ENCODE measurements at places on chromosomes 13 and 19. TPM values are rescaled to one million over a fixed set of nuclear protein-coding genes. Genes with fewer than 3 reads are reported as not detected.

Gene PRRG2
- polyA plus RNA-seq, result 0.42 TPM

Gene CA11
- polyA plus RNA-seq, result 7.6 TPM

GRCh38 chr13:40504641-40505040 is 161.8 kb downstream of the FOXO1 start:
- DNase-seq, result no peak

- peak; percentile 93 for DNase-seq
Observed at GRCh38 chr19:20167020-20167644, at the start of gene ZNF486. TSS of gene ZNF486 (plus strand) at chr19:20167214. CDS start at chr19:20167331, 117 bp downstream.

- DNase-seq, result no peak
Observed at GRCh38 chr13:107882708-107883560, 332.4 kb downstream of the LIG4 start.

GRCh38 chr19:20315543-20315942 is 148.5 kb downstream of the ZNF486 start:
- DNase-seq, result no peak

DNA sequence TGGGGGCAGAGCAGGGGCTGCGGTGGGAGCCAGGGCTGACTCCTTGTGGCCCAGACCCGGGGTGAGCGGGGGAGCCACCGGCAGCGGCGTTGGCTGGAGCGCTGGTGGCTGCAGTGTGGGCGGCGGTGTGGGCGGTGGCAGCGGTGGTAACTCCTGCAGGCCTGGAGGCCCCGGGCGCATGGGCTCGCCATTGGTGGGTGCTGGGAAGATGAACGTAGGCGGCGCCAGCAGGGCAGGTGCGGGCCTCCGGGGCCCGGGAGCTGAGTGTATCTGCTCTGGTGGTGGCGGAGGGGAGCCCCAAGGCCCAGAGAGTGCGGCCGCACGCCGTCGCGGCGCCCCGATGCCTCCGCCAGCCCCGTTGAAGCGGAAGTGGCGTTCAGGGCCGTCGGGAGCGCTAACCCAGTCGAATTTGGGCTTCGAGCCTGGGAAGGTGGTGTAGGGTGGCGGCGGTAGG is 2.0 kb downstream of the GGN start:
- no peak for DNase-seq

DNA sequence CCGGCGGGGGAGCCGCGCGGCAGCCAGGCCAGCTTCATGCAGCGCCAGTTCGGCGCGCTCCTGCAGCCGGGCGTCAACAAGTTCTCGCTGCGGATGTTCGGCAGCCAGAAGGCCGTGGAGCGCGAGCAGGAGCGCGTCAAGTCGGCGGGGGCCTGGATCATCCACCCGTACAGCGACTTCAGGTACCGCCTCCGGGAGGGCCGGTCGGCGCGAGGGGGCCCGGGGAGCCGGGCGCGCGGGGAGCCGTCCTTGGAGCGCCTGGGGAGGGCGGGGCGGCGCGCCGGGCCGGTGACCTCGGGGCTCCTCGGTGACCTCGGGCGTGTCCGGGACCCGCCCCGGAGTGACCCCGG is 690 bp downstream of the HCN2 start:
- no peak for DNase-seq

- DNase-seq, result no peak
Observed at GRCh38 chr13:80988391-80989151, 647.6 kb upstream of the SPRY2 start.

DNA sequence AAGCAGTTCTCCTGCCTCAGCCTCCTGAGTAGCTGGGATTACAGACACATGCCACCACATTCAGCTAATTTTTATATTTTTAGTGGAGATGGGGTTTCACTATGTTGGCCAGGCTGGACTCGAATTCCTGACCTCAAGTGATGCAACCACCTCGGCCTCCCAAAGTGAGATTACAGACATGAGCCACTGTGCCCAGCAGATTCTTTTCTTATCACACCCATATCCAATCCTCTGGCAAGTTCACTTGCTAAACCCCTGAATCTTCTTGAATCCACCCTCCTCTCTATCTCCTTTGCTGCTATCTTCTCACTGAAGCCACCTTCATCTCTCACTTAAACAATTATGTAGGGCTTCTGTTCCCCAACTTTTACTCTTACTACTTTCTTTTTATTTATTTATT is 17.5 kb downstream of the TMEM143 start:
- no peak for DNase-seq

Gene NKPD1
- 0.34 TPM for polyA plus RNA-seq

Gene FCHO1
- 0.83 TPM for polyA plus RNA-seq

DNA sequence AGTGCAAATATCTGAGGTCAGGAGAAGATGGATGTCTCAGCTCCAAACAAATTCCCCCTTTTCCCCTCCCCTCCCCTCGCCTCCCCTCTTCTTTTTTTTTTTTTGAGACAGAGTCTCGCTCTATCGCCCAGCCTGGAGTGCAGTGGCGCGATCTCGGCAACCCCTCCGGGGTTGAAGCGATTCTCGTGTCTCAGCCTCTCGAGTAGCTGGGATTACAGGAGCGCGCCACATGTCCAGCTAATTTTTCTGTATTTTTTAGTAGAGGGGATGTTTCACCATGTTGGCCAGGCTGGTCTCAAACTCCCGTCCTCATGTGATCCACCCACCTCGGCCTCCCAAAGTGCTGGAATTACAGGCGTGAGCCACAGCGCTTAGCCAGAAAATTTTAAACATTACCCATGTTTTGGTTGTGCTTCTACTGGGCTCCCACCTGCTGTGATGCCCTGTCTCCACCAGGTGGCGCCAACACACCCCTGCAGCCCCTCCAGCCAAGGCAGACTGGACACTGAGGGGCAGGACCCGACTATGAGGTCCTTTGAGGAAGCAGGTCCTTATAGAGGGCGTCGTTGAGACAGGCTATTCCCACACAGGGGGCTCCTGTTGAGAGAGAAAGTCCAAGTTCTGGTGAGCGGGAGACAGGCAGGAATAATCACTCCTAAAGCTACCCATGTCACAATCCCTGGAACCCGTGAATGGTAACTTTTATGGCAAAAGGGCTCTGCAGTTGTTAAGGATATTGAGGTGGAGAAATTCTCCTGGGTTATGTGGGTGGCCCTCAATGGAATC is 6.3 kb downstream of the ERICH4 start:
- no peak for DNase-seq

DNA sequence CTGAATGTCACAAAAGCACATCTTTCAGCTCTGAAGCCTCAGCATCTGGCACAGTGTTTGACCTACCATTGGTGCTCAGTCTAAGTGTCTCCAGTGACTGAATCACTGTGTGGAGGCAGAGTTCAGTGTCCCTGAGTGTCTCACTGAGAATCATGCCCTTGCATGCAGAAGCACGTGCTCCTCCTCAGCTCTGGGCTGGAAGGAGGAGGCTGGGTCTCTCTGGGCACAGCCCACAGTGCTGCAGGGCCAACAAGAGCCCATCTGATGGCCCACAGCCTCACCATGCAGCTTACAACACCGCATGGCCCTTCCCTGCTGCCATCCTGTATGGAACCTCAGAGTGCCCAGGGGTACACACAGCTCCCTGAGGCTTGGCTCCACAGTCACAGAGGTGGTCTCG is 86.1 kb downstream of the TEX26 start:
- DNase-seq, result no peak

DNA sequence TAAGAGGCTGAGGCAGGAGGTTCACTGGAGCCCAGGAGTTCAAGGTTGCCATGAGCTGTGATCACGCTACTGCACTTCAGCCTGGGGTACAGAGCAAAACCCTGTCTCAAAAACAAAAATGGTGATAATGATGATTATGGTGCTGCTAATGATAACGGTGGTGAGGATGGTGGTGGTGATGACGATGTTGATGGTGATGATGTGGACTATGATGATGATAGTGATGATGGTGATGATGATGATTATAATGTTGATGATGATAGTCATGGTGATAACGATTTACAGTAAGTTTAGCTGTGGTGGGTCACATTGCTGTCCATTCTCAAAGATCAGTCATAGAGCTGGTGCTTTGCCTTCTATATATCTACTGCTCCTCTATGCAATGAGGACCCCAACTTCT is 1340.6 kb downstream of the UQCRFS1 start:
- DNase-seq, result no peak

- DNase-seq, result no peak
Observed at GRCh38 chr13:98476106-98476505, 100.8 kb downstream of the STK24 start.

- no peak for DNase-seq
Observed at GRCh38 chr13:86569974-86570373, 770.8 kb upstream of the SLITRK6 start.

Measured in forelimb muscle (tissue), 1 donor.